Choroid plexus epithelial cell (primary cell): ENCODE measurements at places on chromosomes 13 and 19.

GRCh38 chr13:35164324-35164932 is 222.4 kb downstream of the NBEA start:
- peak; percentile 63 for DNase-seq

GRCh38 chr13:45678282-45678681 is 23.8 kb upstream of the CBY2 start:
- DNase-seq, result no peak

- DNase-seq, result peak; percentile 13
These were observed 2.0 kb downstream of the PPP6R1 start for GRCh38 chr19:55256562-55257460.

GRCh38 chr13:39023316-39023715 is 14.6 kb downstream of the PROSER1 start:
- peak; percentile 50 for DNase-seq

DNA sequence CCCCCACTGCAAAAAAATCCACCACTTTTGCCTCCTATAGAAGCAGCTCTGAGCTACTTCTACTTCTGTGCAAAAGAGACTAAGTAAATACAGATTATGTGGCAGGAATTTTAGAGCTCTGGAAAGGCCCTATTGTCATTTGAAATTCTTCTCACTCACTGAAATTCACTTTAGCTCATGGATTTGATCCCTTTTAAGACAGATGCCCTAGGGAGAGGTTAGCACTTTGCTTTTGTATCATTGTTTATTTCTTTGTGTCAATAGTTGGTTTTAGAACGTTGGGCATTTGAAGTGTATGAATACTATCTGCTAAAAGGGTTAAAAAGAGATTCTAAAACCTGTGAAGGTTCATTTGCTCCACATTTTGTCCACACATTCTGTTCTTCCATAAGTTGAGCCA is 528.7 kb downstream of the GPC6 start:
- DNase-seq, result no peak

GRCh38 chr13:28735481-28736029 is 16.8 kb upstream of the SLC46A3 start:
- DNase-seq, result no peak

- DNase-seq, result no peak
These were observed 55.4 kb downstream of the CHST8 start for GRCh38 chr19:33676999-33677665.

GRCh38 chr13:50457415-50458393 is 385.8 kb downstream of the DLEU7 start:
- DNase-seq, result no peak

- DNase-seq, result peak; percentile 88
These were observed 52.7 kb downstream of the TSC22D1 start for GRCh38 chr13:44523146-44524015.
